ENCODE measurements at places on chromosomes 1 and 21.

DNA sequence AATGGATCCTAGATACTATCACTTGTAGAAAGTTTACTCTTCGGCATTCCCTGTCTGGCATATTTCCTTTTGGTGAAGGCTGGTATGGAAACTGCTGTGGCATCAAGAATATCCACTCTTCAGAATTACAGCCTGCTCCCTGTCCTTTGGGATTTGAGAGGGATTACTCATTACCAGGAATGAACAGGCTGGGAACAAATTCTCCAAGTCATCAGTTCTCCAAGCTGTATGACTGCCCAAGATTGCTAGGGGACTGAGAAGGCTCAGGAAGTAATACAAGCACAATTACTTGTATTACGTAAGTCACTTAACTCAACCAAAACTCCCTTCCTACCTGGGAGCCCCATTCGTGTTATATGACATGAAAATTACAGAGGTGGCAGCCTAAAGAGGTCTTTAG lies 49.6 kb downstream of the CD58 start:
- no peak for DNase-seq

- no peak for DNase-seq
Observed at GRCh38 chr1:177490786-177491185, 320.0 kb downstream of the BRINP2 start.

DNA sequence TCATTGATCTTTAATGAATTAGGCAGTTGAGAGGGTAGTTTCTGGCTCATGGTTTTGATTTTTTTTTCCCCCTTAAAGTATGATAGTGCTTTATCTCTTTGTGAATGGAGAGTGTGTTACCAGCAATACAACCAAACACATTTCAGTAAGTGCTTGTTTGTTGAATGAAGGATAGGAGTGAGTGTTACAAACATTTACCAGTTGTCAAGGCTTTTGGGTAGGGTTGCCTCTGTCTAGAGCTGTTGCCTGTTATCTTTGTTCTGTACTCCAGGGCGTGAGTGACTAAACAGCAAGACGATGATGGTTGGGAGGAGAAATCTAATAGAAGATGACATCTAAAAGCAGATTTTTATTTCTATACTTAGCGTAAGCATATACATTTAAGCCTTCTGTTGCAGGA lies 21.5 kb downstream of the MAP3K7CL start:
- no peak for DNase-seq

DNA sequence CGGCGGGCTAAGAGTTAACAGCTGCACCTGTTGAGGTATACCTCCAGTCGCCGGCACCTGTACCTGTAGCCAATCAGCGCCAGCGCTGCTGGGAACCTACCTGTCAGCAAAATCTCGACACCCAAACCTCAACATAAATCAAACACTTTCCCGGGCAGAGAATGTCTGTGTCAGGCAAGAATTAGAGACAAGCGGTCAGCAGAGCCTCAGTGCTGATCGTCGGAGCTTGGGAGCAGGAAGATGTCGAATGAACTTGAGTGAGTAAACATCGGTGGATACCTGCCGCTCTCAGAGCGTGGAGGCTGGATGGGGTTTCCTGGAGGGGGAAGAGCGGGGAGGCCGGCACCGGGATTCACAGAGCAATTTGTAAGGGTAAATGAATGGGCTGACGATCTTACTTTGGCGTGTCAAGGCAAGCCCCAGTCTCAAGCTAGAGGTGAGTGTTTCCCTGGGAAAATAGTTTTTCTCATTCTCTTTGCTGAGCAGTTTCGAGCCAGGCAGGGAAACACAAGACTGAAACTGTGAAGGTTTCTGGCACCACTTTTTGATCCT lies at the start of gene GRHL3:
Gene GRHL3, plus strand, starts transcription at position 46 of the 552 bp plus-strand sequence. Its CDS starts 195 bp downstream, at position 241.
- no peak for DNase-seq

DNA sequence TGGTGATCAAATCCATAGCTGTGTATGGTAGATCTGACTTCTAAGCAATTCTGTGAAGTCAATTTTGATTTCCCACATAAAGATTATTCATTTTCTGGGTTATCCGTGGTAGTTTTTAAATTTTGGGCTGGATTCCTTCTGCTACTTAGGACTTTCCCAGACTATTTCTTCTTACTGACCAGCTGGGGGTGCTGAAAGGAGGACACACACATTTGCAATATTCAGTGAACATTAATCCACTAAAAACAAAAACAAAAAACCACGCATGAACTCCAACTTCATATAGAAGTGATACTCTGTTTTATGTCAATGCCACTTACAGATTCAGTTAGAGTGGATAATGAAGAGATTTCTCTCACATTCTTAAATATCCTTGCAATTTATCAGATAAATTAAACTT lies 105.4 kb downstream of the KCTD3 start:
- no peak for DNase-seq

Data from activated CD8-positive, alpha-beta memory T cell treated with anti-CD3 and anti-CD28 coated beads, Interleukin-2, amount 50 U/mL, for 4 hours (primary cell).